ENCODE measurements at places on chromosomes 5 and 9.

GRCh38 chr9:70988551-70988950, 132.9 kb downstream of the TRPM3 start:
- DNase-seq = no peak

DNA sequence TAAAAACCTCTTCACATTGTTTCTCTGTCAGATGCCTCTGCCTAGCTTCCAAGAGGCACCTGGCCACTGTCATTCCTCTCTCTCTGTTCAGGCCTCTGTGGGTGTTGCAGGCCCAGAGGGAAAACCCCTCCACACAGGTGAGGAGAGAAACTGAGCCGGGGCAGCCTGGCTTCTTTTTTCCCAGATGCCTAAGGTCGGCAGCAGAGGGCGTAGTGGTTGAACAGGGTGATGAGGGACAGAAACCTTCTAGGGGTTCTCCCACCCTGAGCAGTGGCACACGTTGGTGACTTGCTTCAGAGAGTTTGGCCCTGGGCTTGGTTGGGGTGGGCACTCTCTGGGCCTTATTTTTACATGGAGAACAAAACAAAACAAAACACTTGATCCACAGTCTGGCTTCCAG, 12.2 kb downstream of the IL9 start:
- no peak for DNase-seq

- DNase-seq = no peak
Measured at GRCh38 chr5:74919487-74919886, 53.3 kb upstream of the FAM169A start.

GRCh38 chr9:117325110-117325731, 89.6 kb downstream of the ASTN2 start:
- no peak for DNase-seq

DNA sequence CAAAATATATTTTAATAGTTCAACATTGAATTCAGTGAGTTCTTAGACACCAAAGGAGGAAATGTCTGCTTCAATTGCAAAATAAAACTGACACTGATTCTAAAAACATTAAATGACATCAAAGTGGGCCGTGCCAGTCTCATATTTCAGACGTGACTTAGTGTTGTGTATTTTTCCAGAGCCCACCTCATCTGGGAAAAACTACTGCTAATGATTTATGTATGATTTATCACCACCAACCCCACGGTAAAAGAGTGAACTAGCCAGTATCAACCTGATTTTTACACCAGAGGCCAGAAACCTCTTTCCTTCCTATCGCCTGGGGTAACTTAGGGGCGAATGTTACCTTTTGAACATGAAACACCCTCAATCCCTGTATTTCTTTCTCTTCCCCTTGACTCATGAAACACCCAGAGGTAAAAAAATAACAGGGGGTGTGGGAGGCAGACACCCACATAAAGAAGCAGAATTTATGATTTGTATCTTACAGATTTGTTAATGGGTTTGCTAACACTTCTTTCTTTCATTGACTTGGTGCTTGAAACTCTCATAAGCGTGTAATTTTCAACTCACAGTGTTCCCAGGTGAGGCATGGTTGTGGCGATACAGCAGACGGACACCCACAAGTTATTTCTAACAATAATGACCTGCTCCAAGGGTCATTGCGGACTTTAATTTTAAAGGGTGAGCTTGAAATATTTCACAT, 56.4 kb upstream of the FANCC start:
- DNase-seq = no peak

DNA sequence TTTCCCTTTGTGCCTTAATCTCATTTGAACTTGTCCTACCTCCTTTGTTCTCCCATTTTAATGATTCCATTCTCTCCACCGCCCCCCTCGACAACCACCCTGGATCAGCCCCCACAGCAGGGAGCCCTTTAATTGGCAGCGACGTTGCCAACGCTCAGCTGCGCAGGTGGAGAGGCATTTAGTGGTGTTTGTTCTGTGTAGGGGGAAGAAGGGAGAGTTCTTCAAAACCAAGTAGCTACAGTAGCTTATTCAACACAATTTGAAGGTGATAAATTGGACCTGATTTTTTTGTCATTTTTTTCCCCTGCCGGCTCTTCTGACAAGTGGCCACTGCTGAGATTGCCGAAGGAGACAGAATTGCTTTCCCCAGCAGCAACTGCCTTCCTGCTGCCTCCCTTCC, 499.1 kb downstream of the CDK5RAP2 start:
- DNase-seq = no peak

DNA sequence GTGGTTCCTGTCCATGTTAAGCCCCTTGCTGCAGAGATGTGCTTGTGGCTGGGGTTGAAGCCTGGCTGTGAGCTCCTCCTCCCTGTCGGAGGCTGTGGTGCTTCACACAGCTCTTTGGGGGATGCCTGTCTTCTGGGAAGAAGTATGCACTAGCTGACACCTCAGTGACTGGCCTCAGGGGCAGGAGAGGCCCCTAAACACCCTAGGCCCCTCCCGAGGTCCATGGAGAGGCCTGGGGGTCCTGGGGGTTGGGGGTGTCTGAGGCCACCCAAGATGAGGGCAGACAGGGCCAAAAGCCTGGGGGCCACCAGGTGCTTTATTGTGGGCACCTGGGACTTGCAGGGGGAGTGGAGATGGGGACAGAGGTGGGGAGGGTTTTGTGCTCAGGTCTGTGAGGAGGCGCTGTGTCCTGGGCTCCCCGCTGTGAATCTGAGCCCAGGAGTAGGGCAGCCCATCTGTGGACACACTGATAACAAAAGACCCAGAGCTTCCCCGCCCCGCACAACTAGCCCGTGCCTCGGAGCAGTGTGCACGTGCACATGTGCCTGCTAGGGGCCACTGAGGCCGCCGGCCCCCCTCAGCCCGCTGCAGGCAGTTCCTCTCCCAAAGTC, 92.0 kb downstream of the PHF2 start:
- DNase-seq = peak; percentile 49
